ENCODE measurements at places on chromosomes 5 and 9.

GRCh38 chr5:151492729-151493128, 45.3 kb downstream of the SLC36A1 start:
- DNase-seq, result peak; percentile 84

GRCh38 chr5:29543501-29543900, 1650.0 kb upstream of the CDH6 start:
- DNase-seq, result no peak

- DNase-seq, result no peak
Measured at GRCh38 chr5:15203376-15203775, 296.6 kb upstream of the FBXL7 start.

- no peak for DNase-seq
Measured at GRCh38 chr9:135330307-135330631, 149.3 kb upstream of the PPP1R26 start.

- no peak for DNase-seq
Measured at GRCh38 chr9:130609163-130609562, 29.8 kb downstream of the FUBP3 start.

DNA sequence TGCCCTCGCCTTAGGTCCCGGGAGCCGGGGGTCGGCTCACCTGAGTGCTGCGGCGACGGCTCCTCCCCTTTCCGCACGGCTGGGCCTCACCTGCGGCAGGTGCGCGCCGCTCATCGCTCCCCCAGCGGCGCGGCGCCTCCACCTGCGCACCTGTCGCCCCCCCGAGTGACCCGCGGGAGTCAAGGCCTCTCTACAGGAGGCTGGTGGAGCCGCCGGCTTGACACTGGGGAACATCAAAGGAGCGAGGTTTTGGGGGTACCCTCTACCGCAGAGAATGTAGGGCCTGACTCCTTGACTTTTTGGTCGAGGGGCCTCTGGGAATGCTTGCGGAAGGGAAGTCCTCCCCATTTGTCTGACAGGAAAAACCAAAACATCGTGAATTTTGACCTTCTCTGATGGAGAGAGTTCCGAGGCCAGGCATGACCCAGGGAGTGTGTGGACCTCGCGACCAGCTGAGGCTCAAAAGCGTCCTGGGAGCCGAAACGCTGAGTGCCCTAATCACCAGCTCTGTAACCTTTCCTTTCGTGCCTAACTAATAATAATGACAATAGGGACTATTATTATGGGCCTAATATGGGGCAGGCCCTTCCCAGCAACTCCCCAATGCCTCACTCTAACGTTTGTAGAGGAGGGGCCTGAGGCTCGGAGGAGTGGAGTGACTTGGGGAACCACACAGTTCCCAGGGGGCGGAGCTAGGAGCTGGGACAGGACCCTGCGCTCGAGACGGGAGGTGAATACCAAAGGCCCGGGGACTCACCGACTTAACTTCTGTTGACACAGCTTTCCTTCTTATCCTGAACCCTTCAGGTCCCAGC, 714 bp upstream of the IER5L start:
- no peak for DNase-seq

GRCh38 chr5:150497274-150497988, 10.5 kb upstream of the NDST1 start:
- DNase-seq, result no peak

DNA sequence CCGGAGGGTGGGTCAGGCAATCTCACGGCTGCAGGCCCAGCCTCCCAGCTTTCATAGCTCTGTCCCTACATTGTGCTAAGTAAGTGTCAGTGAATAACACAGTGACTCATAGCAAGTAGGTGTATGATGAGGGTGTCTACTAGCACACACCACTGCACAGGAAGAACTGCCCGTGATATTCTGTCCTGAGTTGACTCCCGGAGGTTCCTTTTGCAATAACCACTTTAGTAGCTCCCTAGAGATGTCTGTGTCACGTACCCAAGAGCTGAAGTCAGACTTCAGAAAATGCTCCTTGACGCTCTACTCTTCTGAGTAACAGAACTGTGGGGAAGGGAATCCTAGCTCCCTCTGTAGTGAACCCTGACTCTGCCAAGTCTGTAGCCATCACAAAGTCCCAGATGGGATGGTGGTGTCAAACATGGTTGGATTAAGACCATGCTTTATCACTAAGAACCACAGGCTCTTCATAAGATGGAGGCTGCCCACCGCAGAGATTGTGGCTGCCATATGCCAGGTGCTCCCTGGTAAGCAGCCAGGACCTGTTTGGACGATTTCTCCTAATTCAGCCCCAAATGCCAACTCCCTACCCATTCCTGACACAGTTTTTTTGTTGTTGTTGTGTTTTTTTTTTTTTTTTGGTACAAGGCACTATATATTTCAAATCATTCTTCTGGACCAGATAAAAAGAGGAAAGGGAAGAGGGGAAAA, 352.6 kb upstream of the PANK3 start:
- DNase-seq, result peak; percentile 80

DNA sequence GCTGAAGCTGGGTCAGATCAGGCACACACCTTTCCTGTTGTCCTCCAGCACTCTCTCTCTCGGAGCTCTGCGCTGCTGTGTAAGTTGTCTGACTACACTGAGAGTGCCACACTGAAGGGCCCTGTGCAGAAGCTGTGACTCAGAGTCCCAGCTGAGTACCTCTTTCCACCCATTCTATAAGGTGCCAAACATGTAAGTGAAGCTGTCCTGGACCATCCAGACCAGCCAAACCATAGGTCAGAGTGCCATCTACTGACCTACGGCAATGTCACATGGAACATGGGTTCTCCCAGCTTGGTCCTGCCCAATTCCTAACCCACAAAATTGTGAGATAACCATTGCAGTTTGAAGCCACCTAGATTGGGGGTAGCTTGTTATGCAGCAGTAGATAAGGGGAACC, 68.2 kb downstream of the ADCY2 start:
- DNase-seq, result no peak

- DNase-seq, result no peak
Measured at GRCh38 chr9:16132513-16132912, 579.7 kb downstream of the CCDC171 start.

GRCh38 chr9:95107001-95107749, 210.3 kb downstream of the FANCC start:
- DNase-seq, result no peak

DNA sequence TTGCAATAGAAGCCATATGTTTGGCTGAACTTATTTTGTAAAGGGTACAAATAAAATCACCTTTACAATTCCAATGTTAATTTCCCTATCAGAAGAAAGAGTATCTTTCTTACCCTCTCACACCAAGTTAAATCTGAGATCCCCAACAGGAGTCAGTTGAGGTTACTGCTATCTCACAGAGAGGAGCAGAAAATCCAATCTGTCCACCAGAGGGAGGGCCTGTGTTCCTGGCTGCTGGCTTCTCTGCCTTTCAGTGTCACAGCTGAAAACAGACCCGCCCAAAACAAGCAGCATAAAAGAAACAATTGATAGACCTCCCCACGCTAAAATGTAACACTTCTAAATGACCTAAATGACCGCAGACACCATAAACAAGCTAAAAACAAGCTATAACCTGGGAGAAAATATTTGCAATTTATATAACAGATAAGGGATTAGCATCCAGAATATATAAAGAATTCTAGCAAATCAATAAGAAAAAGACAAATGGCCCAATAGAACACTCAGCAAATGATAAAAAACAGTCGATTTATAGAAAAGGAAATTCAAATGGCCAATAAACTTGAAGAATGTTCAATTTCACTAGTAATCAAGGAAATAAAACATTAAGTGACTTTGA, 24.5 kb upstream of the MVB12B start:
- peak; percentile 71 for DNase-seq
